Activated CD4-positive, alpha-beta T cell treated with anti-CD3 and anti-CD28 coated beads for 48 hours (primary cell): ENCODE measurements at places on chromosomes 12 and 14.

GRCh38 chr12:130219929-130220705 lies 57.9 kb downstream of the FZD10 start:
- no peak for DNase-seq

DNA sequence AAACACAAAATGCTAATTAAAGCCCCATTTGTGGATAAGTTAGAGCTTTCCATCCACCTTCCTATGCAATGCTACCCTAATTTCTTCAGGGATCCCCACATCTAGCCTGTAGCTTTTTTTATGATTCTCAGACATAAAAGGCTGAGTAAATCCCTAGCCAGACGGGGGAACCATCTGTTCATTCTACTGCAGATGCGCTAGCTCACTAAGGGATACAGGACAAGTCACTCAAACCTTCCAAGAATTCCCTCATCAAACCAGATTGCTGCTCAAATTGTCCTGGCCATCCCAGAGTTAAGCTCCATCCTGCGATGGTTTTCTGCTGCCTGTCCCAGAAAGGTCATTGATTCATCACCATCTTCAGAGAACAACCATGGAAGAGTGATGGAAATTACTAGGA lies 56.7 kb downstream of the MYRFL start:
- DNase-seq: no peak

GRCh38 chr14:100328495-100329163 lies 5.5 kb downstream of the SLC25A47 start:
- no peak for DNase-seq

DNA sequence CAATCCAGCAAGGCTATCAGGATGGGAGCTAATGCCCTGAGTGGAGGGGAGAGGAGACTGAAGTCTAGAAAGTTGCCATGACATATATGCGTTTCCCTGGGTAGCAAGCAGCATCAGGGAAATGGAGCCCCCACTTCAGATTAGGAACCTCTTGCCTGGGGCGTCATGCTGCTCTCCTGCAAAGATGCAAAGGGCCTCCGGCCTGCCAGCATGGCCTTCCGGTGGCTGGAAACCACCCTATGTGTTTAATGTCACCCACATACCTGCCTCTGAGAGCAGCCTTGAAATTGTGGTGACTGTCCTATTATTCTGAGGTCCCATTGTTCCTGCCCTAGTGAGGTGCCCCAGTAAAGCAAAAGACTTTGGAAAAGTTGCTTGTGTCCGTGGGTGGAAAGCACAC lies 10.0 kb upstream of the IFI27L2 start:
- no peak for DNase-seq

DNA sequence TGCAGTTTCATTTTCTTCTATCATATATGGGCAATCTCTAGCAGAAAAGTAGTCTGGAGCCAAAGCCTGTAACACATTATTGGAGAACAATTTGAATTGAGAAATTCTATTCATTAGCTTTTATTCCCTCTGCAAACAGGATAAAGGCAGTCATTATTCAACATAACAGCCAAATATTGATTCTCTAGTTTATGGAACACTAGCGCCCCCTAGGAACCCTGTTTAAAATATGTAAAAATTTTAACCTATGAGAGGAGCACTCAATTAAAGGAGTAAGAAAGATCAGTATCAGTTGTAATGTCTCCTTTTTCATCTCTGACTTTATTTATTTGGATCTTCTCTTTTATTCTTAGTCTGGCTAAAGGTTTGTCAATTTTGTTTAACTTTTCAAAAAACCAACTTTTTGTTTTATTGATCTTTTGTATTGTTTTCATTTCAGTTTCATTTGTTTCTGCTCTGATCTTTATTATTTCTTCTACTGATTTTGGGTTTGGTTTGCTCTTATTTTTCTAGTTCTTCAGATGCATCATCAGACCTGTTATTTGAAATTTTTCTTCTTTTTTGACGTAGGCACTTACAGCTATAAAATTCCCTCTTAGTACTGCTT lies 4.8 kb upstream of the LMNTD1 start:
- DNase-seq: peak; percentile 20

GRCh38 chr14:104202259-104203070 lies 64.1 kb downstream of the KIF26A start:
- DNase-seq: no peak

GRCh38 chr14:52342849-52343596 lies 28.9 kb downstream of the PTGER2 start:
- no peak for DNase-seq

GRCh38 chr12:114030451-114030850 lies 64.3 kb upstream of the RBM19 start:
- DNase-seq: no peak

DNA sequence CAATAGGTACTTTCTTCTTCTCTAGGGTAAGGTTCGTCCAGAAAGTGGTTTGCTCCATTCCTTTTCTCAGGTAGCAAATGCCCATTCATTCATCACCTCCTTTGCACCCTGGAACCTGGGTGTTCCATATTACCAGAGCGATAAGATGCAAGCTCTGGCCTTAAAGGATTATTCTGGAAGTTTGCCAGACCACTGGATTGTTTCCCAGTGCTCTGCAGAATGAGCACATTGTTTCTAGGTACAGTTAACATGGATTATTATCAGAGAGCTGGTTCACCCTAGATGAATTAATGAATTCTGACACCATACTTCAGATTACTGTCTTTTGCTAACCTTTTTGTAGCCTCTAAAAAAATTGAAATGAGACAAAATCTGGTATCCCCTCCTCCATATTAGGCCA lies 170.9 kb upstream of the BMP4 start:
- DNase-seq: no peak

GRCh38 chr14:54754623-54755386 lies 147.8 kb downstream of the GCH1 start:
- DNase-seq: peak; percentile 47

DNA sequence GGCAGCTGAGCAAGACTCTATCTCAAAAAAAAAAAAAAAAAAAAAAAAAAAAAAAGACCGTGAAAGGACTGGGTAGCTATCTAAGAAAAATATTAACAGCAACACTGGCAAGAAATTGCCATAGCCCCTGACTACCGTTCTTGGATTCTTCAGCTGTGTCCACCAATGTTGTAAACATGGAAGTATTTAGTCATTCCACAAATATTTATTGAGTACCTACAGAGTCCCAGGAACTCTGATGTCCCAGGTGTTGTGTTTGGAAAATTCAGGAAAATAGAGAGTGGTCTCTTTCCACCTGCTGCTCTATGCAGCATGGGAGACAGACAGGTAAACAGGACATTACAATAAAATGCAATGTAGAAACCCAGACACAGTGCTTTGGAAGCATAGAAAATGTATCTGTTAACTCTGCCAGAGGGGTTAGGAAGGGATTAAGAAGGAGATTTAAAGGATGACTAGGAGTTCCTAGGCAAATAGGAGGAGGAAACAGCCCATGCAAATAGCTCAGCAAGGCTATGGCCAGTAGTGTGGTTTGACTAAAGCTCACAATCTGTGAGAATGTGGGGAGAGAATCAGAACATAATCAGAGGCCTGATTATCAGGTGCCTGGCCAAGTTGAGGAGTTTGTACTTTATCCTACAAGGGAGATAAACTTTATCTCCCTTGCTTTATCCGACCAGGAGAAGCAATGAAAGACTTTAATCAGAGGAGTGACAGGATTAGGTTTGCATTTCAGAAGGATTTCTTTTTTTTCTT lies 2.1 kb upstream of the DLST start:
- no peak for DNase-seq

- no peak for DNase-seq
Observed at GRCh38 chr14:51401272-51401671, 161.2 kb downstream of the TMX1 start.

DNA sequence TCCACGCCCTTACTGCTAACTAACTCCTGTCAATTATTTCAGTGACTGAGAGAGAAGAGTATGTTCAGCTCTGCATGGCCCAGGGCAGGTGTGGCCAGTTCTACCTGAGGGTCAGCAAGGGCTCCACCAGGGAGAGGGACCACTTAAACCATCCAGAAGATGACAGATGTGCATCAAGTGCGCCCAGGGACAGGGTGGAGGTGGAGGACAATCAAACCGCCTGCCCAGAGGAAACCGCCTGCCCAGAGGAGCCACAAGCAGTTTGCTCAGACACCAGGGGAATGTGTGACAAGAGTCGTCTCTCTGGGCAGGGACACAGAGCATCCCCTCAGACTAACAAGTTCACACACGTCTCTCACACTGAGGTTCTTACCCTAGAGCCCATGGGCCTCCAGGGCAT lies 14.5 kb downstream of the DPF3 start:
- no peak for DNase-seq

- DNase-seq: no peak
Observed at GRCh38 chr12:132765361-132765760, 3.7 kb upstream of the ANKLE2 start.

- no peak for DNase-seq
Observed at GRCh38 chr12:96822641-96823040, 84.4 kb upstream of the NEDD1 start.

GRCh38 chr12:69161829-69162228 lies 77.5 kb upstream of the CPSF6 start:
- peak; percentile 63 for DNase-seq

GRCh38 chr12:128685903-128686475 lies 137.8 kb downstream of the SLC15A4 start:
- DNase-seq: no peak

DNA sequence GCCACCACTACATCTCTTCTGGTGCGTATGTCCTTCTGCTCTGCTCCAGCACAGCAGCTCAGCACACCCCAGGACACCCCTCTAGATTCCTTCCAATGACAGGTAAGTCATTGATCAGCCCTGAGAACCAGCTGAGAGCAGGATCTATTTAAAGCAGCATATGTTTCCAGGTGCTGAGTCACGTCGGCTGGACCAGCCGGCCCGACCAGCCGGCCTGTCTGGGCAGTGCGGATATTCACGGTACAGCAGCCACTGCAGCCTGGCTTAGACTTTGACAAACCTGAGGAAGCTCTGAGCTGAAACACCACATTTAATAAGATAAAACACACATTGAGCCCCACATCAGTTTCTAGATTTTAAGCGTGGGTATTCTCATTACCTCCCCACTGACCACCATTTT lies 31.8 kb upstream of the RPH3A start:
- no peak for DNase-seq
